A673 (cell line): ENCODE measurements at places on chromosomes 6 and 20. TPM values are rescaled to one million over a fixed set of nuclear protein-coding genes. Genes with fewer than 3 reads are reported as not detected.

GRCh38 chr6:71902261-71902660 lies 15.9 kb downstream of the RIMS1 start:
- H3K36me3 ChIP-seq = no peaks in the 10 kb centered on the region
- no peaks in the 10 kb centered on the region for H3K4me1 ChIP-seq
- H3K27ac ChIP-seq = no peak overlapping the region
- DNase-seq = no peak

GRCh38 chr6:112833581-112834131 lies 486.5 kb downstream of the RFPL4B start:
- H3K27ac ChIP-seq = no peak overlapping the region
- no peaks in the 10 kb centered on the region for H3K36me3 ChIP-seq
- peaks cover 13% of the 10 kb centered on the region for H3K4me1 ChIP-seq
- DNase-seq = no peak
- H3K4me3 ChIP-seq = no peak overlapping the region

DNA sequence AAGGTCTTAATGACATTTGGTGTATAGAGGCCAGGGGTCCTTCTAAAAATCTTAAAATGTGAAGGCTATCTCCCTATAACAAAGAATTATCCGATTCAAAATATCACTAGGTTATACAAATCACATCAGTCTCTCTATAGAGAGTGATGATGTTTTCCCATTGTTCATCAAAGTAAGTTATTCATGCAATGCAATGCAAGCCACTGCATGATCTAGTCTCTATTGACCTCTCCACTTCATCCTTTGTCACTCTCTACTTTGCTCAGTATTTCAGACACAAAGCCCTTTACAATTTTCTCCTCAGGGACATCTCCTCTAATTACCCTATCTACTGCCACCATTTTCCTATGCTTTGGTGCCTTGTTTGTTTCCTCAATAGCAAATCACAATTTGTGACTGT lies 628.0 kb downstream of the HTR1B start:
- no peak overlapping the region for H3K27ac ChIP-seq
- no peaks in the 10 kb centered on the region for H3K27me3 ChIP-seq
- DNase-seq = no peak

DNA sequence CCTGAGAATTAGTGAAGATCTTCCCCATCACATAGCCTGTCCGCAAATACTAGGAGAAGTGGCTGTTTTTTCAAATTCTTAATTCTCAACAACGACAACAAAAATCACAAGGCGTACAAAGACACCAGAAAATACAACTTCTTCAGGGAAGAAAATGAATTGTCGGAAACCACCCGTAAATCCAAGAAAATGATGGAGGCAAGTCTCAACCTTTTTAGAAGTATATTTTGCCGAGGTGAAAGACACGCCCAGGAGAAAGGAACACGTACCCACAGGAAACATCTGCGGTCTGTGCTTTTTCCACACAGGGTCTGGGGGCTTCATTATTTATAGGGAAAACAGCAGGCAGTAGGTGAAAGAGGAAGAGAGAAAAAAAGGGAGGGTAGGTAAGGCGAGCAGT lies 223.9 kb upstream of the GGTLC1 start:
- DNase-seq = no peak
- H3K36me3 ChIP-seq = no peaks in the 10 kb centered on the region
- H3K27ac ChIP-seq = no peak overlapping the region
- H3K4me3 ChIP-seq = no peak overlapping the region

DNA sequence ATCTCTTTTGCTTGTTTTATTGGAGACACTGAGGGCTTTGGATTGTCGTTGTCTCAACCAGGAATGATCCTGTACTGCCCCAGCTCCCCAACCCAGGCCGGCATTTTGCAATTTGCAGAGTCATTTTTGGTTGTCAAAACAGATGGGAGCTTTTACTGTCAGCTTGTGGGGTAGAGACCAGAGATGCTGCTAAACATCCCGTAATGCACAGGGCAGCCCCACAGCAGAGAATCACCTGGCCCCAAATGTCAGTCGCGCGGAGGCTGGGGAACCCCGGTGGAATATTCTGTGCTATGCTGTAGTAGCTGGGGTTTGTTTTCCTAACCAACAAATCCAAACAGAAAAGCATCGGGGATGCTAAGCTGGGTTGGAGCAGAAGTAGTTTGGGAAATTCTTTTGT lies 99.7 kb downstream of the TSHZ2 start:
- H3K27me3 ChIP-seq = no peaks in the 10 kb centered on the region
- H3K36me3 ChIP-seq = no peaks in the 10 kb centered on the region
- H3K4me1 ChIP-seq = peaks cover 45% of the 10 kb centered on the region
- H3K4me3 ChIP-seq = no peak overlapping the region
- no peak overlapping the region for H3K27ac ChIP-seq
- DNase-seq = no peak

The FAM184A gene
- 0.97 and 2.1 TPM in 2 replicates for total RNA-seq

The MDFI gene
- total RNA-seq = 342 and 346 TPM in 2 replicates
